ENCODE measurements at places on chromosomes 7 and 10. TPM values are rescaled to one million over a fixed set of nuclear protein-coding genes. Genes with fewer than 3 reads are reported as not detected.
A peak's percentile ranks its signal among the peaks of the same experiment; 100 is the strongest.

The TMEM225B gene
- polyA plus RNA-seq: 0.59 TPM

The UCMA gene
- polyA plus RNA-seq: not detected

The TLL2 gene
- polyA plus RNA-seq: 0.18 TPM

The TEX47 gene
- not detected for polyA plus RNA-seq

The GPNMB gene
- 2.7 TPM for polyA plus RNA-seq

The TRIM4 gene
- 26.5 TPM for polyA plus RNA-seq

GRCh38 chr10:71860243-71861029 is 9.4 kb upstream of the PSAP start:
- DNase-seq: peak; percentile 99

DNA sequence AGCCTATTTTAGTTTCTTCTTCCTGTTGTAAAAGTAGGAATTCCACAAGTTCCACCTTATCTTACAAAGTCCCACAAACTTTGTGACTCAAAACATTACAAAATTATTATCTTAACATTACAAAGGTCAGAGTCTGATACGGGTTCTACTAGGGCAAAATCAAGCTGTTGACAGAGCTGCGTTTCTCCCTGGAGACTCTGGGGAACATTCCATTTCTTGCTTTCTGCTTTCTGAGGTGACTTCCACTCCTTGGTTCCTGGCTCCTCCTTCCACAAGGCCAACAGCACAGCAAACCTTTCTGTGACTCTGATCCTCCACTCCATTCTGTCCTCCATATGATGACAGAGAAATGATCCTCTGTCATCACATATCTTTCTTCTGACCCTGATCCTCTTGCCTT is 10.6 kb downstream of the OR2F1 start:
- peak; percentile 36 for DNase-seq

GRCh38 chr7:70681469-70682350 is 450.2 kb upstream of the GALNT17 start:
- no peak for DNase-seq

DNA sequence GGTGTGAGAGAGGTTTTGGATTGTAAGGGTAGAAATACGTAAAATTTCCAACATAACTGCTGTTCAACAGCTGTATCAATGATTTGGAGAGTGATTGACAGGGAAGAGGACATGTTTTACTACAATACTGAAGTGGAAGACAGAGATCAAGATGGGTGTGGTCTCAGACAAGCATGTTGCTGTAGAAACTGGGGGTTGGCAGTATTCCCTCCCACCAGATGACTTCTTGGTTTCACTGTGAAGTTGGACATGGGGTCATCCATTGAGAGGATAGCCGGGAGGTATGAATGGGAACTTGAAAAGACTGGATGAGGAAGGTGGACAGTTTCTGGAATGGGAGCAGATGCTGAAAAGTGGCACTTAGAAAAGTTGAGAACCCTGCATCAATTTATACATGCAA is 95.3 kb upstream of the HDAC9 start:
- no peak for DNase-seq

DNA sequence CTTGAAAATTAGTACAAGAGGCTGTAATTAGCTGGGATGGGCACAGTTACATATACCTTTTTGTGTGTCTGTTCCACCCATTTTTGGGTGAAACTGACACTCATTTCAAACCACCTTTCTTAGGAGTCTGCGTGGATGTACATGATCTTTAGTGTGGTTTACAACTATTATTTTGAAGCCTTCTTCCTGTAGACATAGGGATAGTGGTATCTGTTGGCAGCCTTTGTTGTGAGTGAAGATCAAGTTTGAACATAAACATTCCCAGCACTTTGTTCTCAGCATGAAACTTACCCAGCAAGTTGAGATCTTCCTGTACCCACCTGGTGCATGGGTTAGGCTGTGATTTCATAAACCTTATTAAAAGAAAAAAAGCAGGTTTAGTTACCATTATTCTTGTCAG is 2.0 kb downstream of the BAG3 start:
- DNase-seq: no peak

- no peak for DNase-seq
These were observed 26.0 kb upstream of the GLI3 start for GRCh38 chr7:42262964-42263363.

GRCh38 chr7:41682422-41682821 is 20.5 kb downstream of the INHBA start:
- no peak for DNase-seq

DNA sequence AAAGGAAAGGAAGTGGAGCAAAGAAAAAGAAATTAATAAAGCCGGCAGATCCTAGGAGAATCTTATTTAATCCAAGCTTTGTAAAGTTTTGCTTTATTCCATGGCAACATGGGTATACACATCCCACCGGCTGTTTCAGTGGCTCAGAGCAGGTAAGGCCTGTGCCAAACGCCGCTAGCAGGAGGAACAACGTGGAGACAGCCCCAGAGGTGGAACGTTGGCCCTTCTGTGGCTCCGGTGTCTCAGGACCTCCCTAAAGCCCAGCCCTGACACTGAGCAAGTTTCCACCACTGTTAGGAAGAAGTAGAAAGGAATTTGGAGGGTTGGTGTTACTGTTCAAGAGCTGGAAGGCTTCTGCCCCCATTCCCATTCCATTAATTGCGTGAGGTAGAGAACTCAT is 52.0 kb downstream of the EGFR start:
- DNase-seq: no peak

DNA sequence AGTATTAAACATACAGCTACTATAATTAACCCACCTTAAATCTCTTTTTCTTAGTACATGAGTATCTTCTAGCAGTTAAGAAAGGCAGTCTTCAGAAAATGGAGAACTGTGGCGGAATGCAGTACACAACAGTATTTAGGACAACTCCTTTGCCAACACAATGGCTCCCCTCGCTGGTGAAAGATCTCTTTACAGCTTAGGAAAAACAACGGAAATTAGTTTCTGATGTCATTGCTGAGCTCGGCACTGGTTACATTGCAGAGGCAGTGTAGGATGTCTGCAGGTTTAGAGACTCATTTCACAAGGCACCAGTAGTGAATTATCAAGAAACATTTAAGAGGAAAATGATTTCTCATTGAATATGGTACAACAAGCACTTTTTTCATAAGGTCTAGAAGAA is 43.4 kb downstream of the GLRX3 start:
- DNase-seq: peak; percentile 65

- DNase-seq: no peak
These were observed 195.8 kb upstream of the HABP2 start for GRCh38 chr10:113356794-113357680.

GRCh38 chr10:96501985-96502384 is 11.7 kb downstream of the TLL2 start:
- no peak for DNase-seq

DNA sequence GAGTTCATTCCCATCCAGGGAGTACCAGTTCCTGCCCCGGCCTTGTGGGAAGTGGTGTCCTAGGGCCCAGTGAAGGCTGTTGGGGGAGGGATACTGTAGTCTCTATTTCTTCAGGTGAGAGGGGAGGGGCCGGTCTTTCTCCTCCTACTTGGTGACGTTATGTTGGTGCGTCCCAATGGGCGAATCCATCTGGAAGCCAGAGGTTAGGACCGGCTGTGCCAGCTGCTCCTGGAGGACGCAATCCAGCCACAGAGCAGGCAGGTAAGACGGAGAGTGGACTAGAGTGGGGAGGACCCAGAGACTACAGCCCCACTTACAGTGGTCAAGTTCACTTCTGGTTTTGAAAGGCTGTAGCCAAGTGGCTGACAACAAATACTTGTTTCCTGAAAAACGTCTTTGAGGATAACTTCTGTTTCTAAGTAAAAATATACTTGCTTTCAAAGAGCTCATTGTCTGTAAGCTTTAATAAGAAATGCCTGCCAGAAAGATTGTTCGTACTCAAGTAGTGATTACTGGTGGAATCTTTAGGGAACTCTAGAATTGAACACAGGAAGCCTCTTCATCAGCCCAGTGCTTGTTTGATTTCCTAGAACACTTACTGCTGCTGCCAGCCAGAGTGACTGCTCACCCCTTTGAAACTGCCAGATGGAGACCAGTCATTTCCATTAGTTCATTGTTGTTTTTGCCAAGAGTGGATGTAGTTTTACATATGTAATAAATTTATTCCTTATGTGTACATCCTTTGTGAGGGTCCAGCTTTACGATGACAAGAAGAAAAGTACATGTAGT is 25.4 kb downstream of the RBM33 start:
- no peak for DNase-seq
